ENCODE measurements at places on chromosomes 4 and X. TPM values are rescaled to one million over a fixed set of nuclear protein-coding genes. Genes with fewer than 3 reads are reported as not detected.

DNA sequence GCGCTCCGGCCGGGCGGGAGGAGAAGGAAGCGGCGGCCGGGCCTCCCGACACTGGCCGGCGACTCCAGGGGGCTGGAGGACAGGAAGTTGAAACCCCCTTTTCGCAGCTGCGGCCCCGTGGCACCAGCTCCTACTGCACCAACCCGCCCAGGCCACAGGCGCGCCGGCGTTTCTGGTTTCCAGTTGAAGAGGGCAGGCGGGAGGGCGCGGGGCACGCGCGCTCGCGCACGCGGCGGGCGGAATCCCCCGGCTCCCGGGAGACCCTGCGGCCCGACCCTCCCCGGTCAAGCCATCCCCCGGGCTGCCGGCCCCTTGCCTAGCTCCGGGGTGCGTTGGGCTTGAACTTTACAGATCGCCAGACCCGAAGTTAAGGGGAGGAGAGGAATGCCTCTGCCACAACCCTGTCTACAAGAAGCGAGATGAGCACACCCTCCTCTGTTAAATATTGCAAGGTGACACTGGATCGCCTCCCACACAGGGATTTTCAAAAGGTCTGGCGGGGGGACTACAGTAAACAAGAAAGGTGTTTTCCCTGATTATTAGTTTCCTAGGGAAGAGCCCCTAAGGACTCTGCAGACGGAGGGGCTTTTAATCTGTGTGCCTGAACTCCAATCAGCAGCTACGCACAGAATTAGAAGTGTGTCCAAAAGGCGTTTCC, 1.4 kb downstream of the ELOVL6 start:
- DNase-seq, result peak; percentile 79

GRCh38 chr4:2354760-2355159, 63.7 kb downstream of the ZFYVE28 start:
- no peak for DNase-seq

- no peak for DNase-seq
Measured at GRCh38 chrX:44058339-44058738, 85.1 kb upstream of the NDP start.

DNA sequence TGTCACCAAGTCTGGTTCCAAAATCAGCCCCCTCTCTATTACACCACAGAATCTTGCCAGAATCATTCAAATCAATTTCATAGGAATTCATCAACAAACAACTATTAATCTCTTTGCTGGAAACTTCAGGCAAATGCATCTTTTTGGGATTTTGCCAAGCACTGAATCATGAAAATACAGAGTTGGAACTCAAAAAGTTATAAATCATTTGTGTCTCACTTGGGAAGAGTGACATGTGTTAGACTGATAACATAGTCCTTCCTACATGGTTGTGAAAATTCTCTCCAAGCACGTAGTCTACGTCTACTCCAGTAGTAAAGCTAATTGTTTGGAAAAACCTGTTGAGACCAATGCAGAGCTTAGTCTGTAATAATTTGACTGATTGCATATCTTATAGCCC, 19.0 kb downstream of the CXCL8 start:
- DNase-seq, result no peak

- no peak for DNase-seq
Measured at GRCh38 chrX:10217198-10217597, 60.4 kb downstream of the CLCN4 start.

- no peak for DNase-seq
Measured at GRCh38 chr4:184248216-184248615, 30.5 kb upstream of the ENPP6 start.

DNA sequence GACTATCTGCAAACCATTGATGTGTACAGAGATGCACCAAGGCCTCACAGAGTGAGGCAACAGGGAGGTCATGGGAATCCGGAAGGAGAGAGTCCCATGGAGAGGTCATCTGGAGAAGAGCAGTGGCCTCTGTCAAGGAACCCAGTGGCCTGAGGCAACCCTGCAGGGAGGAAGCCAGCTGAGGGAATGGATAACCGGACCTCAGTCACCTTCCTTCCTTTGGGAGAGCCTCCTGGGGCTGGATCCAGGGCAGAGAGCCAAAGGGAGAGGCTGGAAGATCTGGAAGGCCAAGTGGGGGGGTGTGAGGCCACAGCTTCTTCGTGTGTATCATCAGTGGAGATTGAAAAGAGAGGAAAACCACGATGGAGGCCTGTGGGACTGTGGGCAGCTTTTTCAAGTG, 24.3 kb upstream of the CD38 start:
- DNase-seq, result no peak

DNA sequence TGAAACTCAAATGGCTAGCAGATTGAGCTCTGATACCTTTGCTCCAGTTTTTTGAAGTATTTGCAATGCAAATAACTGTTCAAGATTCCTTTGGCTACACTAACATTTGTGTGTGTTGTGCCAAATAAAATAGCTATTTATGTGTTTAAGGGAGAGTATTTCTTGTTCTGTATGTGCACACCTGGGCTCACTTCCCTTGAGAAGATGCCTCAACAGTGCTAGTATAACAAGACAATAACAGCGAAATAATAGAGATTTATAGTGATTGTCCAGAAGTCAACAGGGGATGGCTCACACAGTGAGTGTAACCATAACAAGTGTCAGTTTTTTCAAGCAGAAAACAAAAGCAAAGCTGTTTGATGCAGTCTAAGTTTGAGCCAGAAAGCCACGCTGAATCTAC, 460.5 kb downstream of the CENPC start:
- no peak for DNase-seq

- no peak for DNase-seq
Measured at GRCh38 chr4:18103876-18104605, 82.5 kb upstream of the LCORL start.

- peak; percentile 49 for DNase-seq
Measured at GRCh38 chrX:45824471-45824870, 623.8 kb upstream of the DIPK2B start.

DNA sequence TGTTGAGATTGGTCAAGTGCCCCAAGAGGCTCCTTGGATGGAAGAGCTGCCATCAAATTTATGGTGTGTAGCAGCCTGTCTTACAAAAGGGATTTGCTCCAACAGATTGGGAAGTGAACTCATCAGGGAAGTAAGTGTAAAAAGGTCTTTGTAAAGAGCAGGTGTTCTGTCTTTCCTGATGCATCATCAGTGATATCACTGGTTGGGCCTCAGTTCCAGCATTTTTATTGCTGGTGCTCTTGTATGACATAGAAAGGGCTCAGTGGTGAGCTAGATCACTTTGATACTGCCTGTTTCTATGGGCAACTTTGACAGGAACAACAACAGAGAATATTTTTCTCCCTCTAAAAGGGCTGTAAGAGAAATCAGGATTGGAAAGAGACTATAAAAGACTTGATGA, 8.7 kb upstream of the GABRE start:
- no peak for DNase-seq

GRCh38 chr4:158032733-158033415, 140.0 kb downstream of the GASK1B start:
- DNase-seq, result no peak

GRCh38 chrX:40147971-40148370, 50.2 kb upstream of the BCOR start:
- DNase-seq, result no peak

DNA sequence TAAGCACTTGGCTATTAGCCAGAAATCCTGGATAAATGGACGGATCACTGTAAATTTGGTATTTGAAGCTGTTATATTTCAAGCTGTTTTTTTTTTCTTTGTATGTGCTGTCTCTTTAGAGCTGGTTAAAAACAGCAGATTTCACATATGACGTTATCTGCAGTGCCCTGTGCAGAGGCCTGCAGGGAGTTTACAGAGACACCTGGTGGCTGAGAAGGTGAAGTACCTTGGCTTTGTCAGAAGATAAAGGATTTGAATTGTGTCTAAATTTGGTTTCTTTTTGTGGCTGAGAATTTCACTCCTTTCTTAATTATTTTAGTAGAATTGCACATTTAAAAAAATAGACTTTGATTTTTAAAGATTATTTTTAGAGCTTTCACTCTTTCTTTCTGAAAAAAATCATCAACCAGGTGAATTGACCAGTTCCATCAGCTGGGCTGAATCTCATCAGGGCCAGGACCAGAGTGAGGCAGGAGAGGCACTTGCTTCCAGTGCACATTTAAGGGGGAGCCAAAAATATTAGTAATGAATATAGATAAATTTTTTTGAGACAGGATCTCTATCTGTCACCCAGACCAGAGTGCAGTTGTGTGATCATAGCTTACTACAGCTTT, 9.6 kb upstream of the CHRNA9 start:
- peak; percentile 82 for DNase-seq

DNA sequence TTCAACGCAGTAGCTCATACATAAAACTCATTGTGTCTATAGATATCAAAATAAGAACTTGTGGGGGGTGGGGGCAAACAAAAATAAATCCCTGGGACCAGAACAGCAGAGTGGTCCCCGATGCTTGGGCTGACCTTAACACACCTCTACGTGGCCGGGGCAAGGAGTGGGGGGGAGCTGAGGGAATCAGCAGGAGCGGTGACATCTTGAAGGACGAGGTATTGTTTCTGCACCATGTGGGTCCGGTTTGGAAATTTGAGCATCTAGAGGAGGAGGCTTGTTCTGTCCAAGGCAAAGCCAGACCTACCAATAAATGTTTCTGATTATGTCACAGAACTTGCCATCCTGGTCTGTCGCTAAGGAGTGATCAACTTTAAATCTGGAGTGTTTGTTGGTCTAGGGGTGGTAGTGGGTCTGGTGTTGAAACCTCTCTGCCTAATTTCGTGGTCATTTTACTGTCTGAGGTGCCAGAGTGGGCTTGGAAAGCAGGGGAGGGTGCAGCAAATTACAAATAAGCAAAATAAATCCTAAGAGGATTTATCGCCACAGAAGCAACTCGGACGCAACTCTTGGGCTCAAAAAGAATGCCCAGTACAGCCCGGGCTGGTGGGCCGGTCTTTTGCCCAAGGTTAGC, 774 bp upstream of the RAPGEF2 start:
- no peak for DNase-seq

DNA sequence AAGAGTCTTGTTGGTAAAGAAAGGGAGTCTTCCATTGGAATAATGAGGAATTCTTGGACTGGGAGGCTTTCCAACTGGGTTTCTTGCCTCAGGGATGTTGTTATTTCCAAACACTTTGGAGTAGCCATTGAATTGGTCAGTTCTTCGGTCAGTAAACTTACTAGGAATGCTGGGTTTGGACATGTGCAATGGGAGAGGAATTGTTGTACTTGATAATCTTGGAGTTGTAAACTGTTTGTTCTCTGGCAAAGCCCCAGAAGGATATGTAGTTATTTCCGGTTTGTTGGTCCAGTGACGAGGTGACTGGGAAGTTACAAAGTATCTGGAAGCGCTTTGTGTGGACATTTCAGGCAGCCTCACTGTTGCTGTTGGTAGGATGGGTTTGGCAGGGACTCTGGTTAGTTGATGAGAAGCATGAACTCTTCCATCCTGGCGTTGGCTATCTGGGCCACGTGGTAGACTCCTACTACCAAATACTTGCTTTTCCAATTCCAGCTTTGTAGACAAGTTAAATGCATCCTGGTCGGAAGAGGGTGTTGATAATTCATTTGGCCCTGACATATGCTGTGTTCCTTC, 25.9 kb downstream of the MXRA5 start:
- DNase-seq, result no peak

DNA sequence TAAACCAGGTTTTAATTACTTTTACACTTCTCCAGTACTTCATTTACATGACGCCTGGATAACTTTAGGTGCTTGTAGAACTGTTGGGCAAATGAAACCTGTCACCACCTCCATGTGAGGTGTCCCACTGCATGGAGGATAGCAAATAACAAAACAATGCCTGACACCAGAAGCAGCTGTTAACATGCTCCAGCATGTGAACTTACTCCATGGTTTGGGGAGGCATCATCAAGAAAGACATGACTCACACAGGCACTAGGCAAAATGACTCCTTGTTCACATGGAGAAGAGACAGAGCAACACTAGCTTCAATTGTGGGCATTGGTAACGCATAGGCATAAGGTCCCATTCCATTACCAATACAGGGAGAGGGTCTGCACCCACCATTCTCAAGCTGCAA, 198.1 kb upstream of the F9 start:
- no peak for DNase-seq

Gene XAGE1A
- not detected for total RNA-seq

Gene SYP
- 1.9 TPM for total RNA-seq

Gene MAML3
- 4.3 TPM for total RNA-seq

Gene TCEAL4
- total RNA-seq, result 5.0 TPM

Gene TRAM1L1
- total RNA-seq, result not detected

Gene SPANXD
- total RNA-seq, result not detected

Gene GPR34
- total RNA-seq, result 0.67 TPM

Gene MAGEA3
- not detected for total RNA-seq

Gene PCDH7
- not detected for total RNA-seq

Gene MSANTD1
- 0.73 TPM for total RNA-seq

Gene PPP1R2C
- total RNA-seq, result not detected
